ENCODE measurements at places on chromosomes 4 and X.

DNA sequence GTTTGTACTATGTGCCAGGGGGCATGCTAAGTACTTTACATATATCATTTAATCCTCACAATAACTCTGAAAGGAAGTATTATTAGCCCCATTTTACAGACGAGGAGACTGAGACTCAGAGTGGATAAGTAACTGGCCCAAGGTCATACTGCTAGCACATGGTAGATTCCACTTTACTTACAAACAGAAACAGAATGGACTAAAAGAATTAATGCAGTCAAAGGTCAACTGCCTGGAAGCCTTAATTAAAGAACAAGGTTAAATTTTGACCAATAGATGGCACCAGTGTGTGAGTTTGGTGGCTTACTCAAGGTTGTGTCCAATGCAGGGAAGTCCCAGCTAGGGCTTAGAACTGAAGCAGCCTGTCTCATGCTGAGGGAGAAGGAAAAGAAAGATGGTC is 4.7 kb downstream of the RIPPLY1 start:
- no peak for DNase-seq

DNA sequence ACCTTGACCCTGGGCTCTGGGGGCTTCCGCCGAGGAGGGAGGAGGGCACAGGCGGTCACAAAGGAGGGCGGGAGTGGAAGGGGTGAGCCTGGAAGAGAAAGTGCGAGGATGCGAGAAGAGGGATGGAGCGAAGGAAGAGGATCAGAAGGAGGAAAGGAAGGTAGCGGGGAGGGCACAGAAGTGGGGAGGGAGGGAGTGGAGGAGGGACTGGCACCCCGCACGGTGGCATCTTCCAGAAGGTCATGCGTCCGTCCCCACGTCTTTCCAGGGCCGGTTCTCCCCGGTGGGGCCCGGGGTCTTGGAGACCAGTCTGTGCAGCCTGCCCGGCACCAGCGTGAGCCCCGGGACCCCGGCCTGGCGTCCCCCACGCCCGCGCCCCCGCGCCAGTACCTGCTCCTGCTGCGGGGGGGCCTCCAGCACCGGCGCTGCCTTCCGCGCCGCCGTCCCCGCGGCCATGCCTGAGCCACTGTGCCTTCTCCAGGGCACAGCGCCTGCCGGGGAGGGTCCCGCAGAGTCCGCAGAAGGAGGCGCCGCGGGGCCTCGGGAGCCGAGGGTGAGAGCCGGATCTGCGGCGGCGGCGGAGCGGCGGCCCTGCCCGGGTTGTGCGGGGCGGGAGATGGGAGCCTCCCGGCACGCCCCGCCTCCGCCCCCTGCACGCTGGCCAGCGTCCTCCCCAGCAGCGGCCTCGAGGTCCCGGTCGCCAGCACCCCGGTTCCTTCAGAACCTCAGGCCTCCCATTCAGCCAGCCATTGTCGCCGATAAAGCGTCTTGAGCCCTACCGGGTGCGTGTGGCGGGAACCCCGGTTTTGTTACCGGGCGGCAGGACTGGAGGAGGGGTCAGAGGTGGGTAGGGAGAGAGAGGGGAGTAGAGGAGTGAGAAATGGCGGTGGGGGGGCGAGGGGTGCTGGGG is at the start of gene RNF175:
Gene RNF175, minus strand, starts transcription at position 618 of the 910 bp plus-strand sequence. Its CDS starts 162 bp downstream, at position 456.
- no peak for DNase-seq

DNA sequence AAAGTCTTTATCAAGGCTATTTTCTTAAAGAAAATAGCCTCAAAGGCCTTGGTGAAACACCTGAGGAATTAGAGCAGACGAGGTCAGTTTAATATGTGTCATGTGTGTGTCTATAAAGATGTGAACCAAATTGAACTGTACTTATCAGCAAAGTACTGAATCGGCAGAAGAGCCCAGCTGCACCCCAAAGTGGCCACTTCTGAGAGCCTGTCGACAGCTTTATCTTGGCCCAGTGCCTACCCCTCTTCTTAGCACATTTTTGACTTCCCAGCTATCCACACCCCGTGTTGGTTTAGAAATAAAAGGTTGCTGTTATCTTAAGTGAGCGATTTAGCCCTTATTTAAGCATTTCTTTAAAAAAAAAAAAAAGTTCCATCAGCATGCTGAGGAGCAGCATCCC is 329.7 kb downstream of the FBXW7 start:
- DNase-seq = no peak

GRCh38 chr4:32748498-32748897 is 2028.3 kb downstream of the PCDH7 start:
- no peak for DNase-seq

DNA sequence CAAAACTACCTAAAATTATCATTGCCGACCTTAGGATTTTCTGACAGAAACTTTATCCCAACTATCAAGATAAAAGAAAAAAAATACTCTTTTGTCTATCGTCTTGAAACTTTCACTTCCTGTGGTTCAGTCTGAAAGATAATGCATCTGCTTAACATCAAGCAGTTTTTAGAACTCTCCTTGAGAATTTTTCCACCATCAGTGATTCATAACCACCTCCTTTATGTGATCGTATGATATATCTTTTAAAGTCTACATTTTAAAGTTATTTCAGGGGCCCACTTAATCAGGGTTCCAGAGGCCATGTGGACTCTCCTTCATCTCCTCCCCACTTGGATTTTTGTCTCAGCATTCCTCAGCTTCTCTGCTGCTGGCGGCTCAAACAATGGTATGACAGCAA is 272.8 kb upstream of the TENM3 start:
- no peak for DNase-seq

- DNase-seq = no peak
Observed at GRCh38 chrX:29746326-29746725, 469.0 kb upstream of the MAGEB2 start.

DNA sequence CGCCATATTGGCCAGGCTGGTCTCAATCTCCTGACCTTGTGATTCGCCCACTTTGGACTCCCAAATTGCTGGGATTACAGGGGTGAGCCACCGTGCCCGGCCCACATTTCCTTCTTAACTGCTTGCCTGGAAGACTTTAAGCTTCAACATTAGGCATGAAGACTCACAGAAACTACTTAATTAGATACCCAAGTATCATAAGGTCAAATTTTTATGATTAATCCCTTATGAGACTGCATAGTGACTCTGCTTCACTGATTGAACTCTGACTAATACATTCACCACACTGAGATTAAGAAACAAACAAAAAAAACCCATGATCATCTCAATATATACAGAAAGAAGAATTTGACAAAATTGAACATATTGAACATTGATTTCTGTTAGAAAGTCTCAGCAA is 87.4 kb upstream of the KCTD8 start:
- no peak for DNase-seq

GRCh38 chr4:108372681-108373080 is 203.9 kb upstream of the LEF1 start:
- DNase-seq = no peak

GRCh38 chr4:28518561-28519165 is 1658.0 kb downstream of the STIM2 start:
- DNase-seq = no peak

DNA sequence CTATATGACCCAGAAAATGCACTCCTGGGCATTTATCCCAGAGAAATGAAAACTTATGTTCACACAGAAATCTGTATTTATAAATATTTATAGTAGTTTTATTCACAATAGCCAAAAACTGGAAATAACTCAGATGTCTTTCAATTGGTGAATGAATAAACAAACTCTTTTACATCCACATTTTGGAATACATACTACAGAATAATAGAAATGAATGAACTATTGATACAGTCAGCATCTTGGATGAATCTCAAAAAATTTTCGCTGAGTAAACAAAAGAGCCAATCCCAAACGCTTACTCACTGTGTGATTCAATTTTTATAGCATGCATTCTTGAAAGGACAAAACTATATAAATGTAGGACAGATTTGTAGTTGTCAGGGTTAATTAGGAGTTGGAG is 75.1 kb upstream of the HTR2C start:
- DNase-seq = no peak

DNA sequence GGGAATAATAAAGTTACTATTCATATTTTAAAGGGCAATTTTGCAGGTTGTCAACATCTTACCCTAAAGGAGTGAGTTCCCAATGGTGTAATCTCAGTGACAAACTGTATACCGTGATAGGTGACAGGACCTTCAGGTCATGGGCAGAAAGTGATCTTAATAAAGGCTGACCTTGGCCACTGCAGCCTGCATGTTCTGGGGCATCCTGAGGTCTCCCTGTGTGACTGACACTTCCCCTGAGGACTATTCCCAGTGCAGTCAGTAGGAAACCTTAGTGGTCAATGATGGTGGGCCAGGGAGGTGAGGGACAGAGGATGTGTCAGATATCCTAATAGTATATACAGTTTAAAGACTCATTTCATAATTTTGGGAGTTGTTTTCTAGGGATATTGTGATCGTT is 137.2 kb downstream of the SHROOM3 start:
- DNase-seq = no peak

DNA sequence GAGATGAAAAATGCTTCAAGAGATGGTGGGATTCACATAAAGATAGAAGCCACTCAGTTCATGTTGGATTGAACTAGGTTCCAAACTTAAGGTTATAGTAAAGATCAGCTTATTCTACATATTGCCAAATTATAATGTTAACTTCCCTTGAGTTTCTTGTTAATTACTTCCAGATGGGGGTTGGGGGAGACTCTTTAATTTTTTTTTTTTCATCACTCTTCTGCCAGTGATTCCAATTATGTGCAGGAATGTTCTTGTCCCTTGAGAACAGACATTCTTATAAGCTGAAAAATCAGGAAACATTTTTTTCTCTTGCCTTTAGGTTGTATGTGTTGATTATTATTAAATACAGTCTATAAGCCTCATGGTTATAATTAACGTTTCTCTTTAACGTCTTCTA is 30.0 kb downstream of the MND1 start:
- DNase-seq = no peak

DNA sequence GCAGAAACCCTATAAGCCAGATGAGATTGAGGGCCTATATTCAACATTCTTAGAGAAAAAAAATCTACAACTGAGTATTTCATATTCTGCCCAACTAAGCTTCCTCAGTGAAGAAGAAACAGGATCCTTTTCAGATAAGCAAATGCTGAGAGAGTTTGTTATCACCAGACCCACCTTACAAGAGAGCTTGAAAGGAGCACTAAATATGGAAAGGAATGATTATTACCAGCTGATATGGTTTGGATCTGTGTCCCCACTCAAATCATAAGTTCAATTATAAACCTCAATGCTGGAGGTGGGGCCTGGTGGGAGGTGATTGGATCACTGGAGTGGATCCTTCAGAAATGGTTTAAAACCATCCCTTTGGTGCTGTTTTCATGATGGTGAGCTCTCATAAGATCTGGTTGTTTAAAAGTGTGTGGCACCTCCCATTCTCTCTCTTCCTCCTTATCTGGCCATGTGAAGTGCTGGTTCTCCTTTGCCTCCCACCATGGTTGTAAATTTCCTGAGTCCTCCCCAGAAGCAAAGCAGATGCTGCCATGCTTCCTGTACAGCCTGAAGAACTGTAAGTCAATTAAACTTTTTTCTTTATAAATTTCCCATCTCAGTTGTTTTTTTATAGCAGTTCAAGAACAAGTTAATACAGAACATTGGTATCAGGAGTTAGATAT is 144.2 kb downstream of the MSN start:
- DNase-seq = no peak

DNA sequence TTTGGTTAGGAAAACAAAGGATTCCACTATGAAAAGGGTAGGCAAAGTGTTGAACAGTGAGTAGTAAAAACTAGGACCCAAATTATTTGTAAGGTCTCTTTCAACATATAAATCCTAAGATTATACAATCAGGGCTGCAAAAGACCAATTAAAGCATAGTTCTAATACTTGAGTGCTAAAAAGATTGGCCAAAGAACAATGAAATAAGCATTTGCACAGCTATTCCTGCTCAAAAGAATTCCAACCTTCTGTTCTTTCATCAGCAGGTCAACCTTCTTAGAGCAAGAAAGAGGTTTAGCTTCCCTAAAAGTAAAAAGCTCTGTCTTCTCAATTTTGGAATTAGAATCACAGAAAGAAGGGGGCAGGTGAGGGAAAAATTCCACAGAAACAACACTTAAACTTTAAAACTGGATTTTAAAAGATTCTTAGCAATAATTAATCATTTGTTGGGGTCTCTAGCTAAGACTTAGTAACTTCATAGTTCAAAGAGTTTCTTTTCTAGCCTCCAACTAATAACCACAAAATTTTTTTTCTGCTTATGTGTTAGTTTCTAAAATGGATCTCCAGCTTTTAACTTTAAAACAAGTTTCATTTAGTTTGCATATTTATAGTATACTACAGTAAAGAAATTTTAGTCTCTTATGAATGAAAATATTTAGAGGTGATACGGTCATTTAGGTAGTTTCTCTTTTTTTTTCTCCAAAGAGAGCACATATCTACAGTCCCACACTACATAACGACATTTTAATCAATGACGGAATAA is 16.3 kb downstream of the TSPAN5 start:
- DNase-seq = no peak

GRCh38 chr4:72860766-72861165 is 208.8 kb downstream of the COX18 start:
- no peak for DNase-seq

GRCh38 chrX:41720125-41720779 is 3.7 kb upstream of the GPR82 start:
- DNase-seq = no peak

DNA sequence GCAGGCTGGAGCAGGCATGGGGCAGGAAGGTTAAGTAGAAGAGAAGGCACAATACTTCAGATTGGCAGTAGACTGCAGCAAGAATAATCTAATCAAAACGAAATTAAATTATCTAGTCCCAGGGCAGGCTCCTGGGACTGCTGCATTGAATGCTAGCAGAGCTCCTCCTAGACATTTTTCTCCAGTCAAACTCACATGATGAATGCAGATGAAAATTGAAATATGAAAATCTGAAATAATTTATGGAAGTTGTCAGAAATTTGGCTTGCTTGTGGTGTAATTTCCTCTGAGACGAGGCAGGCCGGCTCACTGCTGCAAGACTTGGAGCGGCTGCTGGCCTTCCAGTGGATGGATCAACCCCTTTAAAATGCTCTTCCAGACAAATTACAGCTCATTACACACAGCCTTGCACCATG is 78.0 kb upstream of the TMEM33 start:
- no peak for DNase-seq

DNA sequence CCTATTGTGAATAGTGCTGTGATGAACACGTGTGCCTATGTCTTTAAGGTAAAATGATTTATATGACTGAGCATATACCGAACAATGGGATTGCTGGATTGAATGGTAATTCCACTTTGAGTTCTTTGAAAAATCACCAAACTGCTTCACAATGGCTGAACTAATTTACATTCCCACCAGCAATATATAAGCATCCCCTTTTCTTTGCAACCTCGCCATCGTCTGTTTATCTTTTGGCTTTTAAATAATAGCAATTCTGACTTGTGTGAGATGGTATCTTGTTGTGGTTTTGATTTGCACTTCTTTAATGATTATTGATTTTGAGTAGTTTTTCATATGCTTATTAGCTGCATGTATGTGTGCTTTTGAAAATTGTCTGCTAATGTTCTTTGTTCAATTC is 31.8 kb upstream of the UGT2A1 start:
- DNase-seq = no peak
